ENCODE measurements at places on chromosomes 12 and 14. TPM values are rescaled to one million over a fixed set of nuclear protein-coding genes. Genes with fewer than 3 reads are reported as not detected.
A peak's percentile ranks its signal among the peaks of the same experiment; 100 is the strongest.

PARP2 gene
- 36.3 TPM for total RNA-seq

PROX2 gene
- not detected for total RNA-seq

LBHD2 gene
- total RNA-seq = not detected

GRCh38 chr12:57491393-57492280 is 3.8 kb downstream of the MARS1 start:
- H3K36me3 ChIP-seq = peaks cover 24% of the 10 kb centered on the region
- H3K27me3 ChIP-seq = no peaks in the 10 kb centered on the region
- H3K4me1 ChIP-seq = peaks cover 13% of the 10 kb centered on the region
- no peak for DNase-seq
- peak overlapping the region; percentile 59 for H3K4me3 ChIP-seq

DNA sequence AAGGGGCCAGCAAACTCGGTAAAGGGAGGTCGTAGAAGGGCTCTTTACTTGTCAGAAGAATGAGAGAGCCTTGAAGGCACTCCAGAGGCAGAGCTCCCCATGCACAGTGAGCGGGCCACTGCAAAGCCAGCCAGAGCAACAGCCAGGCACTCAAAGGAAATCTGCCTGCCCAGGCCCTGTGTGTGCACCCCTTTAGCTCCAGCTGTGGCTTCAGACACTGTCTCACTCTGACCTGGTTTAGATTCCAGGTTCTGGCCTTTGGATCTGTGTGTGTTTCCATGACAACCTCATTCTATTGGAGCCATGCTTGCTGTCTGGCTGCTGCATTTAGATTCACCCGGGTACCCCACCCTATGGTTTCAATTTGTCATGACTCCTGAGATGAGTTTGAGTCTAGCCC is 170.3 kb downstream of the CAPZA3 start:
- no peak overlapping the region for H3K4me3 ChIP-seq
- H3K27ac ChIP-seq = no peak overlapping the region
- DNase-seq = no peak
- H3K36me3 ChIP-seq = no peaks in the 10 kb centered on the region
- H3K4me1 ChIP-seq = peaks cover 5% of the 10 kb centered on the region

KMT2D gene
- 95.4 TPM for total RNA-seq

MYF6 gene
- total RNA-seq = 1.4 TPM

DNA sequence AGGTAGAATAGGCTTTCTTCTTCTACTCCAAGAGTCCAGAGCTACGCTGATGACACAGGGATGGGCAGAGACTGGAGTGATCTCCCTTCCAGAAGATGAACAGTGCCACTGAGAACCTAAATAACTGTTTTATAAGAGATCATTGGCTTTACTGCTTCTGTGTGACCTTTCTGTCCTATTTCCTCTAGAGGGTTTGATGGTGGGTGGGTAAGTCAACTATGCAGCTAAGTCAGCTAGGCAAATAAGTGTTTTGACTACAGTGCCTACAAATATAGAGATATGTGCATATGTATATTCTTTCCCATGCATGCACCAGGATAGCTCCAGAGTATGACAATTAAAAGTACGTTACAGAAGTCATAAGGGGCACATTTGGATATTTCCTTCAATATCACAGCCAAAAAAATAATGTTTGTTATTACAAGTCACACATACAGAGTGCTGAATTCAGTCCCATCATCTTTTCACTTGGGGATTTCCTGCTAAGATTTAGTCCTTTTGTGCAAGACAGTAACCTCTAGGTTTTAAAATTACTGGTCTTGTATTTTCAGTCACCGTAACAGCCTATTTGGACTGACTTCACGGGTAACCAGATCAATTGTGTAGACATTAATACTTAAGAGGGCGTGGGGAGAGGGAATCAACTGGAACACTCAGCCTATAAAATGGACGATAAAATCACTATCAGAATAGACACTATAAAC is 412.6 kb upstream of the SOX5 start:
- peaks cover 5% of the 10 kb centered on the region for H3K4me1 ChIP-seq
- H3K36me3 ChIP-seq = peaks cover 4% of the 10 kb centered on the region
- H3K27ac ChIP-seq = no peak overlapping the region
- H3K27me3 ChIP-seq = peaks cover 58% of the 10 kb centered on the region
- H3K4me3 ChIP-seq = no peak overlapping the region

NANOG gene
- total RNA-seq = not detected

DNA sequence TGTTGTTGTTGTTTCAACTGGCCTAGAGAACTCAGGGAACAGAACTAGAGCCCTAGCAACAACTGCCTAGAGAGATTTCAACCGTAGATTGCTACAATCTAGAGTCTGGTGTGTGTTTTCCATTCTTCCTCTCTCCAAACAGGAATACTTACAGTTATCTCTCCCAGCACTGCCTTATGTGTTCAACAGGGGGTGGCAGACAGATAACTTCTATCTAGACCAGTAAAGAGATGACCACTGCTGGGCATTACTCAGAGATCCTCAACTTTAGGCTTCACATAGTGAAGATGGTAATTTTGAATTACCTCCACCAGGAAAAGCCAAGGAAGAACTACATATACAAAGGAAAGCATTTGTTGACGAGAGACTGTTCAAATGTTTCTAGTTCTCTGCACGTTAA is 4.8 kb downstream of the TXNDC16 start:
- H3K36me3 ChIP-seq = peaks cover 4% of the 10 kb centered on the region
- H3K4me1 ChIP-seq = peaks cover 35% of the 10 kb centered on the region
- H3K27me3 ChIP-seq = no peaks in the 10 kb centered on the region

- no peaks in the 10 kb centered on the region for H3K36me3 ChIP-seq
- H3K27ac ChIP-seq = no peak overlapping the region
- no peaks in the 10 kb centered on the region for H3K27me3 ChIP-seq
- no peaks in the 10 kb centered on the region for H3K4me1 ChIP-seq
- no peak for DNase-seq
These were observed 990.3 kb downstream of the AACS start for GRCh38 chr12:126055521-126055920.

DNA sequence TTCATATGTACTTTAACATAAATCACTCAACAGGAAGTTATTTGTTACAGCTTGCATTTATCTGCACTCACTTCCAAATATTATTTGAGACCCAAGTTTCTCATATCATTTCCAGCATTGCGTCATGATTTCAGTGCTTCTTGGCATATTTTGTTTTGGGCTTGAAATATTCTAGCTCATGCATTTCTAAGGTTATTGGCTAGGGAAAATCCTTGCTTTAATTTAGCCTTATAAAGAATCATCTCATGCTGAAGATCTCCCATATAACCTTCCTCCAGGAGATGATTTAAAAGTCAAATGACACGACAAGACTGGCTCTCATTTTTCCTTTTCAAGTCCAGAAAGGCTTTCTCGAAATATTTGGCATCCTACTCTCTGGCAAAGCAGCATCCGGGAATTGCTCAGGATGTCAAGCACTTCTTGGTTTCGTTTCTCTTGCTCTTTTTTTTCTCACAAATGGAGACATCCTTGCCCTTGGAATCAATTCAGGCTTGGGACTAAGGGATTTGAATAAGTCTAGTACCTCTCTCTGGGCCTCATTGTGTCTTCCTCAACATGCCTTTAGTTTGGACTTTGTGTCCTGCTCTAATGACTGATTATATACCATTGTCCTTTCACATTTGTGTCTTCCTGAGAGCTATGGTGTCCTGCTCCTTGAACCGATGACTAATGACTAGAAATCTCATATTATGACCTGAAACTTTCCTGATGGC is 295.0 kb downstream of the RMST start:
- peak overlapping the region; percentile 2 for H3K4me3 ChIP-seq
- DNase-seq = no peak
- peaks cover 22% of the 10 kb centered on the region for H3K4me1 ChIP-seq
- peaks cover 4% of the 10 kb centered on the region for H3K36me3 ChIP-seq
- peak overlapping the region; percentile 10 for H3K27ac ChIP-seq

- DNase-seq = no peak
- H3K36me3 ChIP-seq = no peaks in the 10 kb centered on the region
- peaks cover 54% of the 10 kb centered on the region for H3K4me1 ChIP-seq
- H3K27me3 ChIP-seq = no peaks in the 10 kb centered on the region
- H3K4me3 ChIP-seq = no peak overlapping the region
These were observed 86.7 kb downstream of the CHGA start for GRCh38 chr14:93009471-93010129.

DNA sequence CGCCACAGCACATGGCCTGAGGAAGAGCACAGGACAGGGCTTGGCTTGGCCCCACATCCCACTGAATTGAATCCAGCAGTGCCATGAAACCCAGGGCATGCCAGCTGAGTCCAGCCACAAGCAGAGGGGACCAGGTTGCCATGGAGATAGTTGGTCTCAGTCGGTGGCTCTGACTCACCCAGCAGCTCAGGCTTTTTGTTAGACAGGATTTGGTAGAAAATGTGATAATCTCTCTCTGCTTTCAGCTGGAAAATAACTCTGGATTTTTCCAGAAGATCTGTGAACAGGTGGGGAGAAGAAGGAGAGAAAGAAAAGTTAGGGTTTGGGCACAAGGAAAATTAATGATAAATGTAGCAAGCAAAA is 4.8 kb downstream of the MYH7 start:
- no peaks in the 10 kb centered on the region for H3K36me3 ChIP-seq
- peak overlapping the region; percentile 14 for H3K27ac ChIP-seq
- peaks cover 38% of the 10 kb centered on the region for H3K27me3 ChIP-seq
- DNase-seq = no peak
- peaks cover 7% of the 10 kb centered on the region for H3K4me1 ChIP-seq

- H3K4me1 ChIP-seq = no peaks in the 10 kb centered on the region
- no peak for DNase-seq
- H3K4me3 ChIP-seq = no peak overlapping the region
These were observed 9.2 kb downstream of the CD69 start for GRCh38 chr12:9751204-9752144.

GRCh38 chr12:53944209-53944608 is 5.6 kb downstream of the HOXC13 start:
- no peak for DNase-seq
- peaks cover 99% of the 10 kb centered on the region for H3K27me3 ChIP-seq
- H3K27ac ChIP-seq = no peak overlapping the region
- H3K4me3 ChIP-seq = no peak overlapping the region

DNA sequence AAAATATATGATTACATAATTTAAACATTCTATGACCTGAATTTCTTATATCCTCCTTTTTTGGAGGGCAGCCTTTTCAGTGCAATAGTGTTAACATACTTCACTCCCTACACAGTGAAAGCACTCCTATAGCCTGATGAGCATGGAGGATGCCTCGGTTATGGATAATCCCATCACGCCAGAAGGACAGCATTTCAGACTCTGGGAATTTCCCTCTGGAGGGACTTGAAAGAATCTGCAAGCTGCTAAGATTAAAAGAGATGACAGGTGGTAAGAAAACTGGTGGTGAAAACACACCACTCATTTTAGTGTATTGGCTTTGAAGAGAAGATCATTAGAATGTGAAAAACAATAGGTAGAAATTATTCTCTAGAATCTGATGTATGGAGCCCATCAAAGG is 99.3 kb upstream of the LMNTD1 start:
- H3K4me3 ChIP-seq = no peak overlapping the region
- H3K36me3 ChIP-seq = no peaks in the 10 kb centered on the region
- H3K27me3 ChIP-seq = no peaks in the 10 kb centered on the region
- H3K4me1 ChIP-seq = peaks cover 4% of the 10 kb centered on the region
- DNase-seq = no peak
- H3K27ac ChIP-seq = no peak overlapping the region

- no peak overlapping the region for H3K27ac ChIP-seq
- DNase-seq = no peak
- no peak overlapping the region for H3K4me3 ChIP-seq
- peaks cover 35% of the 10 kb centered on the region for H3K36me3 ChIP-seq
- no peaks in the 10 kb centered on the region for H3K4me1 ChIP-seq
- no peaks in the 10 kb centered on the region for H3K27me3 ChIP-seq
These were observed 44.7 kb downstream of the ZFYVE1 start for GRCh38 chr14:72982146-72982708.

MDGA2 gene
- total RNA-seq = 1.3 TPM

TAS2R20 gene
- 1.1 TPM for total RNA-seq

- peaks cover 3% of the 10 kb centered on the region for H3K27me3 ChIP-seq
- H3K27ac ChIP-seq = no peak overlapping the region
- no peaks in the 10 kb centered on the region for H3K36me3 ChIP-seq
- H3K4me3 ChIP-seq = no peak overlapping the region
These were observed 881.9 kb downstream of the GALC start for GRCh38 chr14:87111126-87111525.

- no peaks in the 10 kb centered on the region for H3K4me1 ChIP-seq
- DNase-seq = no peak
- H3K4me3 ChIP-seq = no peak overlapping the region
These were observed 6.8 kb downstream of the TAS2R46 start for GRCh38 chr12:11055306-11055705.

GRCh38 chr12:22684140-22685118 is 59.5 kb downstream of the ETNK1 start:
- H3K4me3 ChIP-seq = no peak overlapping the region
- H3K27ac ChIP-seq = no peak overlapping the region
- DNase-seq = no peak
- H3K27me3 ChIP-seq = no peaks in the 10 kb centered on the region

- no peak for DNase-seq
- H3K4me1 ChIP-seq = no peaks in the 10 kb centered on the region
- H3K36me3 ChIP-seq = no peaks in the 10 kb centered on the region
- H3K4me3 ChIP-seq = no peak overlapping the region
- H3K27ac ChIP-seq = no peak overlapping the region
These were observed 791.6 kb downstream of the DIO2 start for GRCh38 chr14:79419571-79420327.
